ENCODE measurements at places on chromosomes 7 and 10.

- no peak for DNase-seq
Observed at GRCh38 chr10:44684661-44685060, 226.5 kb upstream of the TMEM72 start.

- DNase-seq, result no peak
Observed at GRCh38 chr7:119408596-119408995, 864.4 kb upstream of the KCND2 start.

GRCh38 chr7:100540073-100540723, 1.2 kb downstream of the AGFG2 start:
- DNase-seq, result no peak

- DNase-seq, result no peak
Observed at GRCh38 chr10:99123851-99124250, 111.8 kb downstream of the HPSE2 start.

- no peak for DNase-seq
Observed at GRCh38 chr7:135169141-135169963, 1.2 kb downstream of the CYREN start.

DNA sequence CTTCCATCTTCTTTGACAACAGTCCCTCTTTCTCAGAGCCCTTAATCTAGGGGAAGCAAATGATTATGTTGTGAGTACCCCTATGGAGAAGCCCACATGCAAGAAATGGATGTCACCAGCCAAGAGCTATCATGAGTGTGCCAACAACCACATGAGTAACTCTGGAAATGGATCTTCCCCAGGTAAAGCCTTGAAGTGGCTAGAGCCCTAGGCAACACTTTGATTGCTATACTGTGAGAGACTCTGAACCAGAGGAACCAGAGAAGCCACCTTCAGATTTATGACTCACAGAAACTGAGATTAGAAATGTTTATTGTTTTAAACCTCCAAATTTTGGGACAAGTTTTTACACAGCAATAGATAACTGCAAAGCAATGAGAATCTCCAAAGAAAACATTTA, 60.9 kb upstream of the COL1A2 start:
- DNase-seq, result no peak

GRCh38 chr10:98433881-98434732, 12.6 kb downstream of the HPS1 start:
- DNase-seq, result no peak

DNA sequence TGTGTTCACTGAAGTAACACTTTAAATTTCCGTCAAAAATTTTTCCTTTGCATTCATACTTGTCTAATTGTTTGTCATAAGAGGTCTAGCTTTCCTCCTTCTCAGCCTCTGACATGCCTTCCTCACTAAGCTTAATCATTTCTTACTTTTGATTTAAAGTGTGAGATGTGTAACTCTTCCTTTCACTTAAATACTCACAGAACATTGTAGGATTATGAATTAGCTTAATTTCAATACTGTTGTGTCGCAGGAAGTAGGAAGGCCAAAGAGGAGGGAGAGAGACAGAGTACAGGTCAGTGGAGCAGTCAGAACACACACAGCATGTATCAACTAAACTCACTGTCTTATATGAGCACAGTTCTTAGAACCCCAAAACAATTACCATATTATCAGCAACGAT, 99.0 kb downstream of the SRPK2 start:
- DNase-seq, result no peak

DNA sequence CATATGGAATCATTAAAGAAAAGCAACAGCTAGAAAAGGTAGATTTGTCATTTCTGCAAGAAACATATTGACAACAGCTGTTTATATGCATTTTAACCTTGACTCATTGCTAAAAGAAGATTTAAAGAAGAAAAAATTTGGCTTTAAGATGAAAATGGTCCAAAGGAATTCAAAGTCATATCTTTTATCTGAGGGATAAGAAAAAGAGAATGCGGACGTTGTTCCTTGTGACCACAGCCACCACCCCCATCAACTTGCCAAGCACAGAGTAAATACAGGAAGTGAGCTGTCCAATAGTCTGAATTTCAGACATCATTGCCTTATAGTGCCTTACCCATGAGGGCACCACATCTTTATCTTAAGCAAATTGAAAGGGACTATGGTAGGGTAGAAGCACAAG, 7.3 kb upstream of the CRPPA start:
- no peak for DNase-seq

GRCh38 chr10:132229834-132230556, 43.2 kb downstream of the DPYSL4 start:
- DNase-seq, result peak; percentile 67

GRCh38 chr7:116465125-116465524, 34.4 kb upstream of the CAV2 start:
- no peak for DNase-seq

DNA sequence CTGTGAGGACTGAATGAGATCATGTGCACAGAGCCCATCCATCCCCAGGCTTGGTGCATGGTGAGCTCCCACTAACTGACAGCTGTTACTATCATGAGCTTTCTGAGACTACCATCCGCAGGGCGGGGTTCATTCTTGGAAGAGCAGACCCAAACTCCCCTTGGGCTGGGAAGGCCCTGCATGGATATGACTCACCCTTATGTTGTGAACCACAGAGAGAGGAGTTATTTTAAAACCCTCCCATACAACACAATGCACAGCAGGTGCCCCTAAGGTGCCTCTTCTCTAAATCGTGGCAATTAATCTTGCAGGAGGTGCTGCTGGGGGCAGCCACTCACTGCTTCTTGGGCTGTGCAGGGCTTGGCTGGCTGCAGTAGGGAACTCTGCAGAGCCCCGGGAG, 219.1 kb downstream of the GFRA1 start:
- DNase-seq, result no peak

- no peak for DNase-seq
Observed at GRCh38 chr10:74058071-74058470, 60.2 kb downstream of the VCL start.

Measured in right hindlimb (tissue), 1 donor.